H1 (cell line): ENCODE measurements at places on chromosomes 5 and 9.

DNA sequence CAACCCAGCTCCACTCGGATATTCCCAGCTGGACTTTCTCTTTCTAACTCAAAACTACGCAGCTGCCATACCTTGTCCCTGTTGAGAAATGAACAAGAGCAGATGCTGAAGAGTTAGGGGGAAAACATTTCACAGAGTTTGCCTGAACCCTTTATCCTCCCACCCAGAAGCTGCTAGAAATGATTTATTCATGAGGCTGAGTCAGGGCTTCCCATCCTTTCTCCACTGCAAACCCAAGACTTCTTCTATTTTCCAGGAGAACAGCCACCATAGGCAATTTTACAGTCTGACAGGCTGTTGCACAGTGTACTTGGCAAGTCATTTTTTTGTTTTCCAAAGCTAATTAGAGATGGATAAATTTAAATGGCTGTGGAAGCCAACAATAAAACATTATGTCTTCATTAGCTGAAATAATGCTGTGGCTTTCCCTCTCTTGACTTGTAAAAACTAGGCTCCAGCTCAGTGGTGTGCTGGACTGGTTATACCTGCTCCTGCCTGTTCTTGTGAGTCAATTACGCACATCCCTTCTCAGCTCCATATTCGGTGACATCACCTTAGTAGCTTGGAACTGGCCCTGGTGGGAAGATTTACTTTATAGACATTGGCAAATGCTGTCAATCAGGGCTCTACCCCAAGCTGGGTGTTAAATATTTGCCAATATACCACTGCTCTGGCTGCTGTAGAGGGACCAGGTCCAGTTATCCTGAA, 71.9 kb downstream of the KIF4B start:
- H3K4me1 ChIP-seq: no peaks in the 10 kb centered on the region
- no peak for DNase-seq
- H3K27ac ChIP-seq: no peak overlapping the region
- no peak overlapping the region for H3K4me3 ChIP-seq

DNA sequence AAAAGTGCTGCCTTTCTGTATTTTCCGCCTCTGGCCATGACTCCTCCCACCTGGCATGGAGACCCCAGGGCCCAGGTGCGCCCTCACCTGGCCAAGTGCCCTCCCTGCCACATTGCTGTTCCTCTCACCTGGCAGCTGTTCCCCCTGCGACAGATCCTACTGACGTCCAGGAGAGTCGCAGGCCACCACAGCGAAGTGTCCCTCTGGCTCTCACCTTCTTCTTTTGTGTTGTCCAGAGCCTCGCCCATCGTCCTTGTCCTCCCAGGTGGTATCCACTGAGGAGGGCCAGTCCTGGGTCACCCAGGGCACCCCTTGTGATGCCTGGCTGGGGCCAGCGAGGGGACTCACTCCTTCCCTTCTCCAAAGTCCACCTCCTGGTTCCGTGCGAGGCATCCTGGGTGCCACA, 2.6 kb downstream of the NKD2 start:
- H3K4me1 ChIP-seq: peaks cover 3% of the 10 kb centered on the region; the same call in 1 of the 2 replicates
- no peak overlapping the region for H3K27ac ChIP-seq
- DNase-seq: no peak
- no peak overlapping the region for H3K4me3 ChIP-seq
- no peaks in the 10 kb centered on the region for H3K36me3 ChIP-seq

DNA sequence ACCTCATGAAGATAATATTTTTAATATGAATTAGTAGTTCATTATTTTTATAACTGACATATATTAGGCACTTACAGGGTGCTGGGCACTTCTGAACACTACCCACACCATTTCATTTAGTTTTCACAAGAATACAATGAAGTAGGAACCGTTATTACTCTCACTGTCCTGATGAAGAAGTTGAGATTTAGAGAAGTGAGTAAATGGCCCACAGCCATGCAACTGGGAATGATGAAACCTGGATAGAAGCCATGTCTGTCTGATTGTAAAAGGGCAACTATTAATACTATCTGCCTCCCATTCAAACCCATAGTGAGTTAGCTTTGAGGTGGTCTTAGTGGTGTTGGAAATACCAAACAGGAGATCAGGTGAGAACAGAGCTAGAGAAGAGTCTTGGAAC, 29.6 kb upstream of the OTULINL start:
- H3K4me1 ChIP-seq: no peaks in the 10 kb centered on the region
- no peak overlapping the region for H3K4me3 ChIP-seq
- no peak overlapping the region for H3K27ac ChIP-seq
- no peak for DNase-seq
- H3K36me3 ChIP-seq: no peaks in the 10 kb centered on the region

DNA sequence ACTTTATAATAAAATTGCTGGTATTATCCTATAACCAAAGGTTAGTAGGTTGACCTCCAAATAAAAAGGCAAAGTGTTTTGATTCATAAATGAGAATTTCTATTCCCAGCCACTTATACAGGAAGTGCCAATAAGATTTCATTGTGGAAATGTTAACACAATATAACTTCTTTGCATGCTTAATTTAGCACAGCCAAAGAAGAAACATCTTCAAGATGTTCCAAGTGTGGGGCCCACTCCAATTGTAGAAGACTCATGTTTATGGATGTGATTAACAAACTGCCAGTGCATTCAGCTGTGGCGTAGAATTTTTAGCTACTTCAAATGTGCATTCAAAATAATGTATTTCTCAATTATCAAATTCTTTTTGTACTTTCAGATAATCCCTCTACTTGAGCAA, 402.3 kb downstream of the DEPDC1B start:
- DNase-seq: no peak
- no peaks in the 10 kb centered on the region for H3K4me1 ChIP-seq
- H3K4me3 ChIP-seq: no peak overlapping the region
- no peaks in the 10 kb centered on the region for H3K27me3 ChIP-seq

GRCh38 chr5:169410996-169411783, 110.3 kb upstream of the SLIT3 start:
- no peak overlapping the region for H3K4me3 ChIP-seq
- H3K27me3 ChIP-seq: no peaks in the 10 kb centered on the region; the same call in 1 of the 2 replicates
- H3K27ac ChIP-seq: no peak overlapping the region
- no peaks in the 10 kb centered on the region for H3K36me3 ChIP-seq

GRCh38 chr9:88605512-88606362, 70.8 kb downstream of the NXNL2 start:
- no peak for DNase-seq
- no peaks in the 10 kb centered on the region for H3K27me3 ChIP-seq
- H3K4me1 ChIP-seq: no peaks in the 10 kb centered on the region
- H3K4me3 ChIP-seq: no peak overlapping the region

DNA sequence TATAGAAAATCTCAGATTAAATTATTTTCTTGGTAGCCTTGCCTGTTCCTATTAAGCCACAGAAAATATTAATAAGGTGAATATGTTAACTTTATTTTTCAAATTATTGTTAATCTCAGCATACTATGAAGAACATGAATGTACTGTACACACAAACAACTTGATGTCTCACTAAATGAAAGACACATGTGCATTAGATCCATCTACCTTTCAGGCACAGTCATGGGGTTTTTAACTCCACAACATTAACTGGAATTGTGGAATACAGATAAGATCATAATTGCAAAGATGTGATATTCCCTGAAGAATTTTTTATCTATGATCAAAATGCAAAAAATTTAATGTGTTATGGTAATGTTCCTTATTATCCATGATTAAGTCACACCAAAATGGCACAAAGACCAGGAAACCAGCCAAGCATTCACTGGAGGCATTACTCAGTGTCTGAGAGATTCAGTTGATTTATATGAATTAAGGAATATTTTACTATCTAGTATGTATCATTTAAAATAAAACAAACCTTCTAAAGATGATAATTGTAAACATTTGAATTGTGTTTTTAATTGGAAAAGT, 150.0 kb upstream of the VCAN start:
- no peaks in the 10 kb centered on the region for H3K4me1 ChIP-seq
- H3K27ac ChIP-seq: no peak overlapping the region
- no peak overlapping the region for H3K4me3 ChIP-seq

GRCh38 chr5:97943036-97943435, 760.0 kb upstream of the RIOK2 start:
- no peak for DNase-seq
- no peak overlapping the region for H3K4me3 ChIP-seq
- H3K4me1 ChIP-seq: no peaks in the 10 kb centered on the region
- H3K27me3 ChIP-seq: no peaks in the 10 kb centered on the region

DNA sequence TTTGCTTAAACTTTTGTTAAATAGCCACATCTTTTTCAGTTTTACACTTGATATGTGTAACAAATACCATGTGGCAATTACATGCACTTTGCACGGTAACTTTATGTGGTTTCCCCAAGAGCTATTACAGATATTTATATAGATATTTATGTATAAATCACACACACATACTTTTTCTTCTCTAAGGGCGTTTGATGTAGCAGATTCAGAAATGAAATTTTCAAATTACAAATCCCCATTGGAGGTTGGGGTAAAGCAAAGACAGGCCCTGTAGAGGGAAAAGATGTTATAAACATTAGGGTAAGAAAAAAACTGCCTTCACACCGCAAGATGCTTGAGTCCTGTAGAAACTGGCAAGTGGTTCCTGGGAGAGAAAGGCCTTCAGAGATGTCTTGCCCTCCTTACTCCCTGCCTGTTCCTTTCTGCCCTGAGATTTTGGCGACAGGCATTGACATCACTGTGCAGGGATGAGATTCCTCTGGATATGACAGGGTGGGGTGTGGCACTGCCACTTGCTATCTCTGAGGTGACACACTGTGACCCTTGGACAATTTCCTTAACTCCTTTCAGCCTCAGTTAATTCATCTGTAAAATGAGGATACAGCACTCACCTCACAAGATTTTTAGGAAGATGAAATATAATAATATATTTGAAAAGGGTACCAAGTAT, 177.9 kb upstream of the TUT7 start:
- H3K27me3 ChIP-seq: no peaks in the 10 kb centered on the region
- no peaks in the 10 kb centered on the region for H3K4me1 ChIP-seq
- no peaks in the 10 kb centered on the region for H3K36me3 ChIP-seq
- no peak overlapping the region for H3K4me3 ChIP-seq
- DNase-seq: no peak

- DNase-seq: no peak
- H3K4me3 ChIP-seq: no peak overlapping the region
- no peaks in the 10 kb centered on the region for H3K27me3 ChIP-seq
- no peak overlapping the region for H3K27ac ChIP-seq
- H3K36me3 ChIP-seq: no peaks in the 10 kb centered on the region
- peaks cover 13% of the 10 kb centered on the region for H3K4me1 ChIP-seq
Measured at GRCh38 chr9:78973907-78974306, 597.9 kb upstream of the TLE4 start.

- DNase-seq: no peak
- H3K4me1 ChIP-seq: no peaks in the 10 kb centered on the region
- H3K27ac ChIP-seq: no peak overlapping the region
- H3K27me3 ChIP-seq: no peaks in the 10 kb centered on the region
- no peaks in the 10 kb centered on the region for H3K36me3 ChIP-seq
- H3K4me3 ChIP-seq: no peak overlapping the region
Measured at GRCh38 chr5:90037646-90038045, 371.9 kb downstream of the CETN3 start.

DNA sequence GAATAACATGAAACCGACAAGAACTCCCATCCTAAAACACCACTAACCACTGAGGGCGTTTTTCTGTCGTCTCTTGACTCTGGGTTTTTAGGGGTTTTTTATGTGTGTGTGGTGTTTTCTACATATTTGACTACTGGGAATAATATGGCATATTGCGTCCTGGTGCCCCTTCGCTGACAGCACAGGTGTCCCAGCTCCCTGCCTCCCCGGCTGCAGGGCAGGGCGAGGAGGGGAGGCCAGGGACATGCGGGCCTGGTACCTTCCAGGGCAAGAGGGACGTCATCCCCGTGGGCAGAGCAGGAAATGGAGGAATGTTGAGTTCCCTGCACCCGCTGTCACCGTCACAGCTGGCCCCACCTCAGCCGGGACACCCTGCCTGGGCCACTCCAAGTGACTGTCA, 34.8 kb downstream of the VAV2 start:
- H3K4me1 ChIP-seq: peaks cover 54% of the 10 kb centered on the region
- peak overlapping the region; percentile 72; the same call in 1 of the 2 replicates for H3K27ac ChIP-seq
- no peak overlapping the region for H3K4me3 ChIP-seq
- DNase-seq: no peak
- H3K36me3 ChIP-seq: no peaks in the 10 kb centered on the region

GRCh38 chr5:158026304-158027031, 167.5 kb upstream of the CLINT1 start:
- H3K36me3 ChIP-seq: no peaks in the 10 kb centered on the region
- no peak overlapping the region for H3K27ac ChIP-seq

- no peak overlapping the region for H3K27ac ChIP-seq
- H3K4me3 ChIP-seq: no peak overlapping the region
- DNase-seq: no peak
- H3K36me3 ChIP-seq: no peaks in the 10 kb centered on the region
- no peaks in the 10 kb centered on the region for H3K27me3 ChIP-seq
- H3K4me1 ChIP-seq: no peaks in the 10 kb centered on the region
Measured at GRCh38 chr5:6788956-6789649, 75.9 kb downstream of the TENT4A start.

DNA sequence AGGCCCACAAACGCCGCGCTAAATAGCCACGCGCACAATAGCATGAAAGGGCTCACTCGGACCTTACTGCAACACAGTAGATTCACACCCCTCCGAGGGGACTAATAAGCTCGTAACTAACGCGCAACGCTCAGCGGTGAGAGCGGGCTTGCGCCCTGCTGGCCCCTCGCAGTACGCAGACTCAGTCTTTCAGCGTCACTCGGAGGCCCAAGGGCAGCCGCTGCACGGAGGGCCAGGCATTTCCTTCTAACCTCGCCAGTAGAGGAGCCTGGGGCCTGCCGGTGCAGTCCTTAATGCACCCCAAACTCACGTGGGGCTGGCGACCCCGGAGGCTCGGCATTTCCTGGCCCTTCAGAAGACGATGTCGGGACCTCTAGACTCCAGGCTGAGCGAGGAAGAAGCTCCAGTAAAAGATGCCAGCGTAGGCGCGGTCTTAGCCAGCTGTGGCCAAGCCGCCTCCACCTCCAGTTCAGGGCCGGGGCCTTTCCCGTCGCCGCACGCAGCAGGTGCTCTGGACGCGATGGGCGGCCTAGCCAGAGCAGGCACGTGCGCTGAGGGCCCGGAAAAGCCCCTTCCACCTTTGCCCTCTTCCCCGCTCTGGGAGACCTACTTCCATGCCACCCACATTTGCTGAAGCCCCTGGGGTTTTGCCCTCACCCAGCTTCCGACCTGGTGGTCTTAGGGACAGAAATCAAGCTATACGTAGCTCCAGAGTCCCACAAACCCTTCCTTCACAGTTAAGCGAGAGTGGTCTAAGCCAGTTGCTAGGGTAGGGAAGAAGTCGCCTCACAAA, 38.3 kb upstream of the TIFAB start:
- H3K4me1 ChIP-seq: peaks cover 24% of the 10 kb centered on the region
- no peaks in the 10 kb centered on the region for H3K36me3 ChIP-seq
- peak overlapping the region; percentile 56 for H3K4me3 ChIP-seq
- H3K27me3 ChIP-seq: peaks cover 100% of the 10 kb centered on the region

GRCh38 chr5:100827481-100827889, 75.6 kb downstream of the ST8SIA4 start:
- no peaks in the 10 kb centered on the region for H3K36me3 ChIP-seq
- no peak overlapping the region for H3K4me3 ChIP-seq
- no peak for DNase-seq
- no peaks in the 10 kb centered on the region for H3K4me1 ChIP-seq
